ENCODE measurements at places on chromosomes 4 and X.

GRCh38 chrX:69068301-69069085, 96.8 kb downstream of the PJA1 start:
- DNase-seq = no peak

- DNase-seq = no peak
These were observed 339.6 kb upstream of the PCDH10 start for GRCh38 chr4:132809298-132810032.

- DNase-seq = no peak
These were observed 57.1 kb downstream of the CCDC149 start for GRCh38 chr4:24855741-24856140.

- no peak for DNase-seq
These were observed 26.5 kb upstream of the ATOH1 start for GRCh38 chr4:93802045-93802444.

- DNase-seq = peak; percentile 18
These were observed 1.2 kb downstream of the PROM1 start for GRCh38 chr4:16082426-16083240.

DNA sequence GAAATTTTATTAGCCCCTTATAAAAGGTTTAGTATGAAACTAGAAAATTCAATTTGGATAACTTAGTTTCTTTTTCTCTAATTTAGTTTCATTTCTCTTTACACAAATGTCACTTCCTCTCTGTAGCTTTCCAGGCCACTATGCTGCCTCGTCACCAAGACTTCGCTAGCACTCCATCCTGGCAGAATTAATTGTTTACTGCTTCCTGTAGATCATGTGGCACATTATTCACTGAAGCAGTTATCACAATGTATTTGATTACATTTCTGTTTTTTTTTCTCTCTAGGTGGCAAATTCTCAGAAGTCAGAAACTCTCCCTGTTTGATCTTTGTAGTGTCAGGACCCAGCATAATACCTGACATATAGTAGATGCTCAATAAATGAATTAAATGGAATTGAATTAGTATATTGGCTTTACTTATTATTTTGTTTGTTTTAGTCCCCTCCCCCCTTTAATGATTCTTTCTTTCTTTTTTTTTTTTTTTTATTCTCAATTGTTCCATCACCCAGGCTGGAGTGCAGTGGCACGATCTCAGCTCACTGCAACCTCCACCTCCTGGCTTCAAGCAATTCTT, 9.3 kb upstream of the SAT1 start:
- DNase-seq = no peak

- no peak for DNase-seq
These were observed 18.9 kb upstream of the DUSP9 start for GRCh38 chrX:153628129-153628528.

- no peak for DNase-seq
These were observed 32.0 kb upstream of the DKK2 start for GRCh38 chr4:107068116-107068515.

- no peak for DNase-seq
These were observed 81.1 kb downstream of the FAM47B start for GRCh38 chrX:35023683-35024082.

- DNase-seq = no peak
These were observed 461.2 kb upstream of the PCDH7 start for GRCh38 chr4:30258949-30259348.

- DNase-seq = no peak
These were observed 28.6 kb upstream of the LSM6 start for GRCh38 chr4:146146918-146147317.

GRCh38 chr4:171629737-171630136, 183.5 kb upstream of the GALNTL6 start:
- DNase-seq = no peak

DNA sequence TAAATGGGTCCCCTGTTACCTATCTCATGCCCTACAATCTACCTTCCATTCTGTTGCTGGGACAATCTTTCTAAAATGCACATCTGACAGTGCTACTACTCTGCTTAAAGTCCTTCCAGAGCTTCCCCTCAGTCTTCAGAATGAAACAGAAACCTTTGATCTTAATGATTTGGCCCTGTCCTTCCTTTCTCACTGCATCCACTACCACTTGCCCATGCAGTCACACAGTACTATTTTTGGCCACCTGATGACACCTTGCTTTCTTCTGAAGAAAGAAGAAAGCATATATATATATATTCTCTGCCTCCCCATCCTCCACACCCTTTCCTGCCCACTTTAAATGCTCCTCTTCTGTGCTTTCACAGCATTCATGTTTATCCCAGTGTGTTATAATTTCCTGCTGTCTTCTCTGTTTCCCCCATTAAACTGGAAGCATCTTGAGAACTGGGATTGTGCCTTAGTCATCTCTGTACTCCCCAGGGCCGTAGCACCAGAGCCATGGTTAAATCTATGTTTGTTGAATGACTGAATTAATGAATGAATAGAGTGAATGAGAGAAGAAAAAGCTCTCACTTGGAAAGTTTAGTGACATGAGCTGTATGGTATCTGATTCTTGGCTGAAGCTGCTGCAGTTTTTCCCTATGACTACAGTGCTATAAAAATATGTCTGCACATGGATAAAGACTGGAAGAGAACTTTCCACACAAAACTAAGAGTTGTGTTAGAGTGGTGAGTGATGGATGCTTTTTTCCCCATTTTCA, 56.2 kb downstream of the RTL9 start:
- no peak for DNase-seq

- DNase-seq = no peak
These were observed 371.6 kb downstream of the INPP4B start for GRCh38 chr4:142474398-142475087.

GRCh38 chr4:168887809-168888208, 122.2 kb downstream of the CBR4 start:
- no peak for DNase-seq

DNA sequence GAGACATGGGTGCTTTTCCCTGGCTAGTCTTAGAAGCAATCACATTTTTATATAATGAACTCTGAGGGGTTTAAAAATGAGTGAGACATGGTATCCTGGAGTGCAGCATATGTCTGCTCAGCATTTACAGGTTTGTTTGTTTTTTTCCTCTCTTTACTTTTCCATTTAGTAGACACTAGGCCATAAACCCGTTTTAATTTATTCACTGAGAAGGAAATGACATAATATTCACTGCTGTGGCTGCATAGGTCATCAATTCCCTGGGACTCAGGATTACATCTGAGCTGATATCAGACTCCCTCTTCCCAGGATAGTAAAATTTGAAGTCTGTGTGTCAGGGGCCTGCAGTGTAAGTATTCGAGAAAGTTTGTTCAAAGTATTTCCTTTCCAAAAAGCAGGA, 178.9 kb upstream of the SPRY1 start:
- no peak for DNase-seq

GRCh38 chr4:177185151-177185550, 124.5 kb upstream of the NEIL3 start:
- no peak for DNase-seq

DNA sequence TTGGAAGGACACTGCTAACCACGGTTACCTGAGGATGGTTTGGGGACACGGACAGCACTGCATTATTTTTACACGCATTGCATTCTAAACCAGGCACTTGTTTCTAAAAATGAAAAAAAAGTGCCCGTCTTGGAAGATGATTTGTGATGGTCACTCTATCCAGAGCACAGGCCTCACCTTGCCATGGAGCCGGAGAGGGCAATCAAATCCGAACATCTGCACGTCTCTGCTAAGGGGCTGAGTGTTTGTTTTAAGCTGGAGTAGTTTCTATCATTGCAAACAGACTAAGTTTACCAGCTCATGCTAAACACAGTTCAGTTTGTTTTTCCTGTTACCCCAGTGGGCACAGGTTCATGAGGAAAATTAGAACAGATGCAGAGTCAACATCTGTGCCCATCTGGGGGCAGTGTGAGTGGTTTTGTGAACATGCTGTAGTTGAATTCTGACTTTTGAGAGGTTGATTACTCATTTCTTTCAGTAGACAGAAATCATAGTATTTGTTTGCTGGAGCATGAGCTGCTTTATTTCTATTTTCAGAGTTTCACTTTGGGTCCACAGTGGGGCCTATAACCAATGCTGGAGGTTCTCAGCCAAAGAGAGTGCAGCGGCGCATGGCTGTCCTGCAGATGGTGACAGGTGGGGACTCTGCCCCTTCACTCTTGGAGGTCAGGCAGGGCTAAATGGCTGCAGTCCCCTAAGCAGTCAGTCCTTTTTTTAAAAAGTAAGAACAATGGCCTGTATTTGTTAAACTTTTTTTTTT, 65.4 kb upstream of the ENPP6 start:
- DNase-seq = no peak

DNA sequence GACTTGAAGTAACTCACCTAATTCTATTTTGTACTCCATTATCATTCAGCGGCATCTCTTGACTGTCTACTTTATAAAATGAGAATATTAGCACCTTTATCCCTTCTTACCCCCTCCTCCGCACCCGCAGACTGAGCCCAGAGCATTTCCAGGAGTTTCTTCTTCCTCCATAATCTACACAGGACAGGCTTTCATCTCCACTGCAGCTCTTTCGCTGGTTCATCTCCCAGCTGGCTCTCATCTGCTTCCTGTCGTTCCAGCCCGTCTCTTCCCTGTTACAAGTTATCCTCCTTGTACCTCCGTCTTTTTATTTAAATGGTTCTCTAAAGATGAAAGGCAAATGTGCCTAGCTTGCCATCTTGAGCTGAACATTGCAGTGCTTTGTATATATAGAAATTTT, 39.8 kb downstream of the GALNT7 start:
- DNase-seq = no peak

DNA sequence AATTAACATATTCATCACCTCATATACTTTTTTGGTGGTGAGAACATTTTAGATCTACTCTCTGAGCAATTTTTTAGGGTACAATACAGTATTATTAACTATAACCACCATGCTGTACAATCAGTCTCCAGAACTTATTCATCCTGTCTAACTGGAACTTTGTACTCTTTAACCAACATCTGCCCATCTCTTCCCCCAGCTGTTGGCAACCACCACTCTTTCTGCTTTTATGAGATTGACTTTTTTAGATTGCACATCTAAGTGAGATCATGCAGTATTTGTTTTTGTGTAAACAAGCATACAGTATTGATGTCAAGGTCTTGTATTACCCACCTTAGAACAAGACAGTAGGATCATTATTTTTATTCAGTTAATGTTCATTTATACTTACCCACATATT, 516.8 kb downstream of the RPA4 start:
- no peak for DNase-seq

DNA sequence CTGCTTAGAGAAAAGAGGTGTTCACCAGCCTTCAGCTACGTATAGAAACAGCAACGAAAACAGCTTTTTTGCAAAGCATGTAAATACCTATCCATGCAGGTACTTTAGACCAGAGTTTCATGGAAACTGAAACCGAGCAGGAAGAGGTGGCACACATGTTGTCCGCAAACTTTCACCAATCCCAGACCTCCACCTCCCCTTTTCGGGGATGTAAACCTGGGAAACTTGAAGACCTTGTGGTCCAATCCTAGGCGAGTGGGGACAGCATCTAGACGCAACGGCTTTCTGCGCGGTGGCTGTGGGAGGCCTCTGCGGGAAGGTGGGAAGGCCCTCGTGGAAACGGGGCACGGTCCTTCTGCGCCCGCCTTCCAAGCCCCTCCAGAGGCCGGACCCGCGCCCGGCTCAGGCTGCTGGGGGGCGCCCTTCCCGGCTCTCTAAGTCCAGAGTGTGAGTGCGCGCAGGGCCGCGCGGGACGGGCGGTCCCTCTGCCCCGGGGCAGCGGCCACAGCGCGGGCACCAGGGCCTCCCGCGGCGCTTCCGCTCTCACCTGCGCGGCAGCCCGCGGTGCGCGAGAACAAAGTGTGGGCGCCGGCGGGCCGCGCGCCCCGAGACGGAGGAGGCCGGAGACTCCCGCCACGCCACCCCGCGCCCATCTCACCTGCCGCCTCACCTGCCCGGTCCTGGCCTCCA, 830 bp upstream of the SHROOM2 start:
- DNase-seq = no peak

- DNase-seq = no peak
These were observed 140.5 kb upstream of the ZIC3 start for GRCh38 chrX:137425273-137425902.

DNA sequence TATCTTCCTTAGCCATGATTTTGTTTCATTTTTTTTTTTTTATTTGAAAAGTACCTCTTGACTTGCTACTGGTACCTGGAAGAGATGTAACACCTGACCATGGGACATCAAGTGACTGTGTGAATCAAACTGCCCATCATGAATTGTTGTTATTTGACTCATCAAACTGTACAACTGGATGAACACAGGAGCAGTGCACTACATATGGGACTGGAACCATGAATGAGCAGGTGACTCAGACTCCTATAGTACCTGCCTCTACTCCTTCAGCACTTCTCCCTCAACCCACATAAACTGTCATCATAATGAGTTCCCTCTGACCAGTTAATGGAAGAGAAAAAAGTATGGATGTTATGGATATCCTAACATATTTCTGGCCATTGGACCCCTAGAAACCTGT, 15.9 kb upstream of the UBE2D3 start:
- DNase-seq = no peak

- DNase-seq = no peak
These were observed 40.2 kb upstream of the NHSL2 start for GRCh38 chrX:71870208-71871098.

- no peak for DNase-seq
These were observed 413.4 kb downstream of the PACRGL start for GRCh38 chr4:21113496-21114223.

DNA sequence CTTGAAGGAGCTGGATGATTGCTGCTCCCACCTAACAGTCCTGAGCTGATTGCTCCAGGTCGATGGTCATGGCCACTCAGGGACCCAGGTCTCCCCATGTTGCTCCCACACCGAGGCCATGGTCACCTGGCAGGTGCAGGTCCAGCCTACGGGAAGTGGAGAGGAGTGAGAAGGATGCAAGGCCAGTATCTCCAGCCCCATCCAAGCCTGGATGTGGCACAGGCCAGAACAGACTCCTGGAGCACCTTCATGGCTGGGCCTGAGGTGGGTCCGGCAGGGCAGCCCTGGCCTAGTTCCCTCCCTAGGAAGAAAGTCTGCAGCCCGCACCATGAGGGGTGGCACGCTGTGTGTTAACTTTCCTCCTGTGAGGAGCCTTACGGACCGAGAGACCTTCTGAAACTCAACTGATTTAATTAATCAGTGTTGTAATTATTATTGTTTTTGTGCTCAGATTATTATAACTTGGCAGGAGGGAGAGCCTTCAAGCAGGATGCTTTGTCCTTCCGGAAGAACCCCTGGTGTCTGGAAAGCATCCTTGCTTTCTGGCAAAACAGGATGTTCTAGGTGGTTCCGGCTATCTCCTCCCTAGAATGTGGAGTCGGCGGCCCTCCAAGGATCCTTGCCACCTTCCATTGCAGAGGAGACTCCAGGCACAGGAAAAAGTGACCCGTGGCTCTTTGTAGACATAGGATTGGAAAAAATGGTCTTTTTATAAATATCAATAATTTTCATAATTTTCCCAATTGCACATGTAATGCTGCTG, 92.3 kb upstream of the ADRA2C start:
- no peak for DNase-seq

DNA sequence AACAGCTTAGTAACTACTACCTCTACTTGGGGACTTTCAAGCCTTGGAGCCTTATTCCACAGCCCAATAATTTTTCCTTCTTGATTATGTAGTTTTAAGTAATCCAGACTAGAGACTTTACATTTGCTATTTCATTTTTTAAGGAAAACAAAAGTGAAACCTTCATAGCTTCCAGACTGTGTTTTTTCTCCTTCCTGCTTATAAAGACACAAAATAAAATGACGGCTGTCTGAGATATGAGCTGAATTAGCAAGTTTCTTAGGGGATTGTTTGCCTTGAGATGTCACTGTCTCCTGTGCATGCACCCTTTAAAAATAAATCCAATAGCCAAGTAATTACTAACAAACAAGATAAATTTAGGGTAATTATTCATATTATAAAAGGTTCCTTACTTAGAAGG, 78.8 kb upstream of the PACRGL start:
- no peak for DNase-seq

GRCh38 chrX:153468008-153468580, 2.3 kb downstream of the HAUS7 start:
- no peak for DNase-seq

Data from activated naive CD8-positive, alpha-beta T cell treated with anti-CD3 and anti-CD28 coated beads, Interleukin-2, amount 50 U/mL, for 24 hours (primary cell).